SJSA1 (cell line): ENCODE measurements at places on chromosomes 3 and 15. TPM values are rescaled to one million over a fixed set of nuclear protein-coding genes. Genes with fewer than 3 reads are reported as not detected.

ATP2B2 gene
- total RNA-seq, result not detected in 2 replicates

BFSP2 gene
- not detected in 2 replicates for total RNA-seq

ARRDC4 gene
- 4.2 and 8.3 TPM in 2 replicates for total RNA-seq

HRG gene
- total RNA-seq, result not detected in 2 replicates

MESP2 gene
- total RNA-seq, result not detected in 2 replicates

TM4SF4 gene
- not detected in 2 replicates for total RNA-seq

ONECUT1 gene
- total RNA-seq, result not detected in 2 replicates

CTDSPL gene
- total RNA-seq, result 27.4 and 42.4 TPM in 2 replicates
